ENCODE measurements at places on chromosomes 13 and 19. TPM values are rescaled to one million over a fixed set of nuclear protein-coding genes. Genes with fewer than 3 reads are reported as not detected.

Gene ZNF555
- 8.4 TPM for total RNA-seq

Gene GRIN2D
- total RNA-seq = 1.2 TPM

- H3K27me3 ChIP-seq = peaks cover 17% of the 10 kb centered on the region
- peaks cover 4% of the 10 kb centered on the region for H3K36me3 ChIP-seq
- H3K27ac ChIP-seq = no peak overlapping the region
- DNase-seq = no peak
- no peaks in the 10 kb centered on the region for H3K4me1 ChIP-seq
- no peak overlapping the region for H3K4me3 ChIP-seq
Observed at GRCh38 chr19:33316541-33317264, 14.4 kb upstream of the CEBPA start.

DNA sequence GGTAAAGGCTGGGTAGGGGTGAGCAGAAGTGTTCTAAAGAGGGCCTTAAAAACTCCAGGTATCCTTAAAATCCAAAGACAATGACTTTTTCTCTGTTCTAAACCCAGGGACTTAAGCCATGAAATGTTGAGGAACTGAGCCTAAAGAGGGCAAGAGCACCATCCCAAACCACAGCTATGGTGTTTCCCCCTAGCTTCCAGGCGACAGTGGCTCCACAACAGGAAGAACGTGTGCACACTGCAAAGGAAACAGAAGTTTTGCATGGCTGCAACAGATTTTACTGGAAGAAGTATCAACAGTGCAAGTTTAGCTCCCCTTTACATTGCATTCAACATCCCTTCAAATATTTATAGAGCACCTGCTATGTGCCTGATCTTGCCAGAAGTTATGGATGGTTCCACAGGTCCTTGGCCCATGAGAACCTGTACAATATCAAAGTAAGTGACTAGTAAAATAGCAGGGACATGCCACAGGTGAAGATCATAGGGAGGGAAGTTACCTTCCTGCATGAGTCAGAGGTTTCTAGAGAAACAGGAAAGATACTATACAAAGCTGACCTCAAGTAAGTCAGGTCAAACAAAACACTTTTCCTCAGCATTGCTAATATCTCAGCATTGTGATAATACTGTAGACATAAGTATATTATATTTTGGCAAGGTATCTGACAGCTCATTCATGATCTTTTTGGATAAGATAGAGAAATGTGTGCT, 8.4 kb upstream of the KCTD12 start:
- peaks cover 2% of the 10 kb centered on the region for H3K36me3 ChIP-seq
- no peaks in the 10 kb centered on the region for H3K4me1 ChIP-seq
- no peak overlapping the region for H3K4me3 ChIP-seq
- no peak for DNase-seq

Gene ZNF577
- 13.2 TPM for total RNA-seq

Gene CATSPERD
- total RNA-seq = not detected

GRCh38 chr19:48569814-48570213, 17.8 kb downstream of the SULT2B1 start:
- no peak overlapping the region for H3K27ac ChIP-seq
- H3K4me3 ChIP-seq = no peak overlapping the region
- peaks cover 9% of the 10 kb centered on the region for H3K27me3 ChIP-seq
- H3K36me3 ChIP-seq = no peaks in the 10 kb centered on the region
- H3K4me1 ChIP-seq = no peaks in the 10 kb centered on the region
- DNase-seq = no peak

GRCh38 chr13:49421391-49421790, 22.5 kb downstream of the CAB39L start:
- H3K4me1 ChIP-seq = peaks cover 6% of the 10 kb centered on the region
- no peak overlapping the region for H3K27ac ChIP-seq
- H3K27me3 ChIP-seq = no peaks in the 10 kb centered on the region
- no peak for DNase-seq
- no peaks in the 10 kb centered on the region for H3K36me3 ChIP-seq
- H3K4me3 ChIP-seq = no peak overlapping the region

DNA sequence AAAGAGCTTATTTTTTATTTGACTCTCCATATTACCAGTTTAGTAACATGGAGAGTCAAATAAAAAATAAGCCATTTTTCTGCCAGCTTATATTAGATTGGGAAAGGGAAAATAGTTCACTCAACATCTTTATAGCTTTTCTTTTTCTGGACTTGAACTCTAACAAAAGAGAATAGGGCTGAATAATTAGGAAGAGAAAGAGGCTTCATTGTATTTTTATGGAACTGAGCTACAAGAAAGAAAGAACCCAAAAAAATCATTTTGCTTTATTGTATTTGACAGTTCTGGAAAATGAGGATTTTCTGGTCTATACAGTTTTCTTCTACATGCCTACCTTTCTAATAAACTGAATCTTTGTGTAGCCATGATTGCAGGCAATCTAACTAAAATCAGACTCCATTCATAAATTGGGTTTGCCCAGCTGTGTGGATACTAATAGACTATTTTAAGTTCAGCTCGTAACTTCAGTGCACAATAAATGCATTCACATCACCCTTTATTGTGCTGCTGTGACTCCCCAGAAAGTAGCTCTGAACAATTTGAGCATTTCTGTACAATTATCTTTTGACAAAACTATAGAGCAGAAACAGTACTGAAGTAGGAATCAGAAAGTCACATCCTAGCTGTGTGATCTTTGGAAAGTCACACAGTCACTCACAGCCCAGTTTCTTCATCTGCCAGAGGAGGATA, 115.3 kb downstream of the STOML3 start:
- peaks cover 2% of the 10 kb centered on the region for H3K27me3 ChIP-seq
- DNase-seq = no peak
- no peaks in the 10 kb centered on the region for H3K4me1 ChIP-seq
- no peak overlapping the region for H3K4me3 ChIP-seq
